ENCODE measurements at places on chromosomes 3 and 15. TPM values are rescaled to one million over a fixed set of nuclear protein-coding genes. Genes with fewer than 3 reads are reported as not detected.

The BNC1 gene
- 0.47 TPM for total RNA-seq

The OR5AC2 gene
- total RNA-seq = not detected

The RBP2 gene
- not detected for total RNA-seq

The CHDH gene
- 1.8 TPM for total RNA-seq

The CELF6 gene
- total RNA-seq = 0.09 TPM
